Stimulated activated CD8-positive, alpha-beta memory T cell treated with anti-CD3 and anti-CD28 coated beads, Interleukin-7, amount 100 ng/mL, for 4 hours (primary cell): ENCODE measurements at places on chromosomes 2 and 18.

GRCh38 chr18:6355789-6356589 is 58.7 kb downstream of the L3MBTL4 start:
- no peak for DNase-seq

- DNase-seq, result no peak
Observed at GRCh38 chr2:45570671-45571334, 40.3 kb downstream of the SRBD1 start.

DNA sequence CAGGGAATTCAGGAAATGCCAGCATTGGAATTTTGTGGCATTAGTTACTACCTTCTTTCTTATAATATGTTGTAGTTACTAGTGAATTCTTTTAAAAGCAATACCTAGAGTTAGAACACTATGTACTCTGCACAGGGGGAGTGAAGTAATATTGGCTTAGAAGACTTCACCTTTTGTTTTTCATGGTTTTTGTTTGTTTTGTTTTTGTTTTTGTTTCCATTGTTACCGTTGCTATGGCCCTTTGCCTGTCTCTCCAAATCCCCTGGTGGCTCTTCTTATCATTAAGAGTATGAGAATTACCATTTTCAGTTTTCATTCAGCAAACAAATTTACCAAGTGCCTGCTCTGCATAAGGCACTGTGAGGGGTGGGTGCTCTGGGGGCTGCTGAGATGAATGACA is 160.1 kb downstream of the HAUS1 start:
- no peak for DNase-seq

- no peak for DNase-seq
Observed at GRCh38 chr2:41906338-41906725, 141.5 kb upstream of the PKDCC start.

DNA sequence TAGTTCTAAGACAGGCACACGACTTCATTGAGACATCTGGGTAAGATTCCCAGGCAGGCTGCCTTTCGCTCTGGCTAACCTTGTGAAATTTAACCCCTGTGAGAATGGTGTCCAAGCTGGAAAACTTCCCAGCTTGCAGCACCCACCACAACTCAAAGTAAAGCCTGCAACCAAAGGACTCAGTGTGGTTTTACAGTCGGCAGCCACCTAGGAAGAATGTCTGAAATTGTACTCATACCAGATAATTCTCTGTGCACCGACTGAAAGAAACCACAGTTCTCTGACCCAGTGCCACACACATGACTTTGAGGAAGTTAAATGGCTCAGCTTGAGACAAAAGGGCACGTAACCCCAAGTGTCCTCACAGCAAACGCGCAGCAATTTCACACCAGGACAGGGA is 125.7 kb downstream of the RBMS1 start:
- DNase-seq, result no peak

DNA sequence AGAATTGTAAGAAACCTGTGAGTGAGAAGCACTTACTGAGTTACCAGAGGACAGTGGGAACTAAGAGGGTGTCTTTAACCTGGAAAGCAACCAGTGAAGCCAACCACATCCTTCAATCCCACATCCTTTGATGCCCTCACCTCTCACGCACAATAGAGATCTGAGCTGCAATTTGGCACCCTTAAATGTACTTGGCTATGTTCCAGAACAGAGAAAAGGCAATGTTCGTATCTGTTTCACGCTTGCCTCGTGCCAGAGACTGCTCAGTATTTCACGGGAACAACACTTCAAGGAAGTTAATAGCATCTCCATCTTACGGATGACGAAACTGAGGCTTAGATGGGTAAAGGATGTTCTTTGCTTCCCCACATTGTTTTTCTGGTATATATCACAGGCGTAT is 167.4 kb downstream of the DPP10 start:
- DNase-seq, result no peak

DNA sequence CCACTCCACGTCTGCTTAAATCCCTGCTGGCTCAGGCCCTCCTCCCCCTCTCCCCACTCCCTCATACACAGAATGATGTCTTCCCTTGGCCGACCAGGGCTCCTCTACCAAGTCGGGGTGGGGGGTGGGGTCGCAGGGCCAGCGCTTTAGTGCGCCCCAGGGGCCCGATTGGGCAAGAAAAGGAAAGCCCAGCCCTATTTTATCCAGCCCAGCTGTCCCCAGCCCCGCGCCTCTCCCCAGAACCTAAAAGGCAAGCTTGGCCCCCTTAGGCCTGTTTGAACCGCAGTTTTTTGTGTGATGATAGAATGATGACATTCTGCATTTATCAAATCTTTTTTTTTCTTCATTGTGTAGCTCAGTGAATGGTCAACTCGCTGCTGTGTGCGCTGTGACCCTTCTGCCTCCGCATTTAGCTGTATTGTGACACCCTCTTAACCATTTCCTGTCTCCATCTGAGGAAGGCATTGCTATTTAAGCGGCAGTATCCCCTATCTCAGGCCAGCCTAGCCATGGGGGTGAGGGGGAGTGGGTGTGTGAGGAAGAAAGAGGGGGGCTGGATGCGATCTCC is 231.4 kb downstream of the HAUS1 start:
- no peak for DNase-seq

DNA sequence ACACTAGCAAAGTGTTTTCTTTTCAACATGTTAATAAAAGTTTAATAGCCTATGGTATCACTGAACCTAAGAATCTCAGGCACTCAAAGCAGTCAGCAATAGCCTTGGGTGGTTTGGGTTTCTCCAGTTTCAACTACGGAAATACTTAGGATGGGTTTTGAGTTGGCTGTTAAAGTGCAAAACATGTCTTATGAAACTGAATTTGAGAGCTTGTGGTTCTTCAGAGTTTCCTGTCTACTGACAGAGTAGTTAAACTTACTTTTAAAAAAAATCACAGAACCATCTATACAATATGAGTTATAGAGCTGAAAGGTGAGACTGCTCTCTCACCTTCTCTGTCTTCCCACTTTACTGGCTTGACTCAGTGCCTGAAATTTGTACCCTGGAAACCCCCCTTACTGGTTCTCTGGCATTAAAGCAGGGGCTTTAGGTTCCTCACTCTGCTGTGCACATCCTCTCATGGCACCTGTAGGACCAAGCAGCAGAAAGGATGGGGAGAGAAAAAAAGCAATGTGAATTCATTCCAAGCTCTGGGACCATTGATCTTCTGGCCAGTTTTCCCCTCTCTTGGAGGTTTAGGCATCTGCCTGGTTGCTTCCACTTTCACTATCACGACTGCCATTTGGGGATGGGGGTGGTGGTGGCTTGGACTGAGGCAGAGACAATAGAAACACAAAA is 18.1 kb downstream of the CCDC141 start:
- no peak for DNase-seq

DNA sequence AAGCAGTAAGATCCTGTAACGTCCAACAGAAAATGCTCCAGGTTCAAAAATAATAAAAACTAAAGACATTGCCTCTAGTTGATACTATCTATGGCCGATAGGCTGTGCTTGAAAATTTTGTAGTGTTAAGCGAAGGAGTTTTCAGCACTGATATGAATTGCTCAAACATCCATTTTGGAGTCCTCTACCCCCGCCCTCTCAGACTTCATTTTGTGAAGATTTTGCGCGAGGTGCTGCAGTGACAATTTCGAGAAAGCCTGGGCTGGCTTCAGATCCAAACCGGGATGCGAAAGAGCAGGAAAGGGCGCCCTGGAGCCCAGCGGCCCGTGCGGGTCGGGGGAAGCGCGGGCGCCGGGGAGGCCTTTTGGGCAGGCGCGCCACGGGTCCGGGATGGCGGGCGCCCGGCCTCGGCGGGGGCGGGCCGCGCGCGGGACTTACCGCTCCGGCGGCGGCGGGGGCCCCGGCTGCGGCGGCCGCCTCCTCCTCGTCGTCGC is 1.8 kb downstream of the SP3 start:
- no peak for DNase-seq

DNA sequence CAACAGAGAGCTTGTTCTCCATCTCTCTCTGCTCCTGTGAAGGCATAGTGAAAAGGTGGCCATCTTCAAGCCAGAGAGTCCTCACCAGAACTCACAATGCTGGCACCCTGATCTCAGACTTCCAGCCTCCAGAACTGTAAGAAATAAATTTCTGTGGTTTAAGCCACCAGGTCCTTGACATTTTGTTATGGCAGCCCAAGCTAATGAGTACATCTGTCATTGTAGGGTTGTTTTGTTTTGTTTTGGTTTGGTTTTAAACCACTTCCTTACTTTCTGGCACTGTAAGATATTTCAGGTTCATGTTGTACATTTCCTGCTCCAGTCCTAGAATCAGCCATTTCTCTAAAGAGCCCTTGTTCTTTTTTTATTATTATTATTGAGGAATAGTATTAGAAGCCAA is 171.2 kb downstream of the CPS1 start:
- no peak for DNase-seq

DNA sequence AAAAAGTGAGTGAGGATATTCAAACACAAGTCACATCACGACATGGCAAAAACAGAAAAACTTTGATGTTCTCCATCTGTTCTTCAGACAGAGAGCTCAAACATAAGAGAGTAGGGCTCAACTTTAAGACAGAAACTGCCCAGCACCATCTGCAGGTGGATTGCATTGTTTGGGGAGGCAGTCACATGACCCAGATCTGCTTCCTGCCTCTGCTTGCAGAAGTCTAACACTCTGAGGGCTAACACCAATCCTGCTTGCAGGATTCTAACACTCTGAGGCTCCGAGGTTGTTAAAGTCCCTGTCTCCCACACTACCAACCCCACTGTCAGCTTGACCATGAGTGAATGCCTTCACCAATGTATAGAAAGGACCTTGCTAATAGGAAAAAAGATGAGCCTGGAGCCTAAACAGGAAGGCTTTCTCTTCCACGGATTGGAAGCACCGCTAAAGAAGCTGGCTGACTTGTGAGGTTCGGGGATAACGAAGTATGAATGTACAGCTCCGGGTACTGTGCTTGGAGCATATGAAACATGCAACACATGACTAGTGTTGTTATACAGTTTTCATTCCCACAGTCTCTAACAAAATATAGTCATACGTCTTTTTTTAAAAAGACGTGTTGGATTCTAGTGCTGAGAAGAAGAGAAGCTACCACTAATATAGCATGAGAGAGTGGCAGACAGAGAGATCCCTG is 176.6 kb upstream of the CREB1 start:
- no peak for DNase-seq

GRCh38 chr2:127648321-127648720 is 2.4 kb downstream of the GPR17 start:
- no peak for DNase-seq

DNA sequence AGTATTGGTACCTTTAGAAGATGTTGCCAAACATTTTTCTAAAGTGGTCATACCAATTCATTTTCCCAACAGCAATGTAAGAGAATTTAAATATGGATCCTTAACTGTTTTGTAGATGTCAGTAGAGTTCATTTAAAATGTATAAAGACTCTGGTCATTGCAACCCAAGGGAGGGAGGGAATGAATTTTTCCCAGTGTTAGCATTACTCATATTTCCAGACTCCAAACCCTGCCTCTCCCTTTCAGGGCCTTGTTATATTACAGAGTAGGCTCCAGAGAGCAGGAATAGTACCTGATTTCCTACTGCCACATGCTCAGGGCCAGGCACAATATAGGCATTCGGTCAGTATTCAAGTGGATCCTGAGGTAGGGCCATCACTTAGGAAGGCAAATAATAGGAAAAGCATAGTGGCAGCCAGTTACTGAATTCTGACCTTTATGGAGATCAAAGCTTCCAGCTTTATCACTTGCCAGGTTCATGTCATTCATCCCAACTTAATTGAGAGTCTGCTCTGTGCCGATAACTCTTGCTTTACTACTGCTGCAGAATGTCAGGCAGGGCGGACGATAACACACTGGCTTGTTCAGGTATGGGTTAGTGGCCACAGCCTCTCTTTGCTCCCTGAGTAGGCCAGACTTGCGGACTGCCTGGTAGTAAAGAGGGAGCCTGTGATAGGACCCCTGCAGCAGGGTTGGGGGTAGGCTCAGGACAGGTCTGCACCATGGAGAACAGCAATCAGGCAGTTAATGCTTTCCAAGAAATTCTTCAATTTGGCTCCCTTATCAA is 75.3 kb downstream of the OSBPL6 start:
- DNase-seq, result no peak

- DNase-seq, result no peak
Observed at GRCh38 chr18:3710712-3711301, 260.8 kb downstream of the TGIF1 start.

DNA sequence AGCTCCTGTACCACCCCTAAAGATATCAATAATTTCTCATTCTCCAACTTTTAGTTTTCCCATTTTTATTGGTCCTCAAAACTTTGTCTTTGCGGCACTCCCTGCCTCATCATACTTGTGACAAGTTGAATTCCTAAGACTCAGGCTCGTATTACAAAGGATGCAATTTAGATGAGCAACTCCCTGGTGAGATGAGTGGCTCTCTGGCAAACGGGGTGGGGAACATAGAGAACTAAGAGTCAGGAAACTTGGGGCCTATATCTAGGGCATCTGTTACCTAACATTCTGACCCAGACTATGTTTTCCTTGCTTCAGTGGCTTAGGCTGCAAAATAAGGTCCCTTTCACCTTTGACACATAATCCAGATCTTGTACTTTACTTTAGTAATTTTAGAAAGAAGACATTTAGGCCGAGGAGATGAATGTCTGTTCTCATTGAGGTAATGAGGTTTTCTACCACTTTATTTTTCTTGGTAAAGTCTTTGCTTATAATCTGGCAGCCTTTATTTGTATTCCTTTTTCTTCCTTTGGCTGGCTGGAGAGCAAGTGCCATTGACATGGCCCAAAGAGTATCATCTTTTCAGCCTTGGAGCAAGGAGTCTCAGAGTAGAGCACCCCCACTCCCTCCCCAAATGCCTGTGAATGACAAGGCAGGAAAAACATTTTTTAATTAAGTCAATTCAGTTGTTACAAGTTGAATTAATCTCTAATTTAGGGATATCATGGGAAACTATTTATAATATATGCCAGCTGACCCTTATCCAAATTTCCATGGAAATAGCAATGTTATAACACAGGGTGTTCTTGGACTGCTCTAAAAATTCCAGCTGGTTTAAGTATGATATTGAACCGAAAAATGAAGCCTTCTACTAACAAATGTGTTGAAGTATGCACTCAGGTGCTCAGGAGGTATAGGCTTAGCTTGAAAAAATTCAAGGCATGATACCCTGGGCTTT is 15.2 kb downstream of the TSPYL6 start:
- DNase-seq, result no peak

DNA sequence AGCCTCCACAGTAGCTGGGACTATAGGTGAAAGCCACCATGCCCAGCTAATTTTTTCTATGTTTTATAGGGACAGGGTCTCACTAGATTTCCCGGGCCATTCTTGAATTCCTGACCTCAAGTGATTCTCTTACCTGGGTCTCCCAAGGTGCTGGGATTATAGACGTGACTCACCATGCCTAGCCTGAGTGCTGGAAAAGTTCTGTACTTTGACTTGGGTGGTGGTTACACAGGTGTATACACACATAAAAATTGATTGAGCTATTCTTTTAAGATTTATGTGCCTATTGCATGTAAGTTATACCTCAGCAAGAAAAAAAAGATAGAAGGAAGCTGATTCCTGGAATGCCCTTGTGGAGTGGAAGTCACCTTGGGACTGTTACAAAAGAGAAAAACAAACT is 34.8 kb upstream of the KCNF1 start:
- no peak for DNase-seq

DNA sequence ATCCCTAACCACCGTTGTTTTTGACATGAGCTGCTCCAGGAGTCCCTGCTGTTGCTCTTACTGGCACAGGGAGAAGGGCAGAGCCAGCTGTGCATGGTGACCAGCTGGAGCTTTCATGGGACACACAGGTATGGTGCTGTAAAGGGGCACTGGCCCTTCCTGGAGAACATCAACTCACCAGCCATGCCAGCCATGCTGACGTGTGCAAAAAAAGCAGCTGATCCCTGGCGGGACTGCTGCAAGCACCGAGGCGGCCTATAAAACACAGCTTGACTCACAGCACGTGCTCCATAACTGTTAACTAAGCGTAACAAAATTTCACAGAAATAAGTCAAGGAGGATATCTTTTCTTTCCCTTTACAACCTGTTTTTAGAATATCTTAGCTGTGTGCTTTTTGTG is 165.1 kb downstream of the TMEM163 start:
- no peak for DNase-seq

- no peak for DNase-seq
Observed at GRCh38 chr2:72999729-73000725, 71.5 kb downstream of the SFXN5 start.
